Breast epithelium (tissue), 4 donors: ENCODE measurements at places on chromosomes 3 and 15.

DNA sequence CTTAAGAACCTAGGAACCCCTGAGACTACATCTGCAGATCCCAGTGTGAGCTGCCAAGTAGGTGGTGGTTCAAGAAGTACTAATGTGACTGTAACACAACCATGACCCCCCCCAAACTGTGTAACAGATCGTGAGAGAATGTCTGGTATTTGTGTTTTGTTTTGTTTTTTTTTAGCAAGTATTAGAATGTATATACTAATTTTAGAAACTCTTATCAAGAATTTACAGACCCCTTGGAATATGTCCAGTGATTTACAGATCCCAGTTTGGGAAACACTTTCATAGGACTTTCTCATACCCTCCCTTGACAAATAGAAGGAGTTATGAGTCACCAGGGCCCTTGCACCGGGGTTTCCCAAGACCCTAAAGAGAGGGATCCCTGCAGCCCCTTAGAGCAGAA is 79.8 kb downstream of the SEMA5B start:
- no peak overlapping the region for H3K4me3 ChIP-seq
- no peaks in the 10 kb centered on the region for H3K4me1 ChIP-seq
- DNase-seq = no peak
- H3K36me3 ChIP-seq = no peaks in the 10 kb centered on the region
- no peak overlapping the region for H3K27ac ChIP-seq

- no peaks in the 10 kb centered on the region for H3K36me3 ChIP-seq
- no peak for DNase-seq
- no peaks in the 10 kb centered on the region for H3K4me1 ChIP-seq
Measured at GRCh38 chr3:186461141-186461540, 83.0 kb downstream of the CRYGS start.

DNA sequence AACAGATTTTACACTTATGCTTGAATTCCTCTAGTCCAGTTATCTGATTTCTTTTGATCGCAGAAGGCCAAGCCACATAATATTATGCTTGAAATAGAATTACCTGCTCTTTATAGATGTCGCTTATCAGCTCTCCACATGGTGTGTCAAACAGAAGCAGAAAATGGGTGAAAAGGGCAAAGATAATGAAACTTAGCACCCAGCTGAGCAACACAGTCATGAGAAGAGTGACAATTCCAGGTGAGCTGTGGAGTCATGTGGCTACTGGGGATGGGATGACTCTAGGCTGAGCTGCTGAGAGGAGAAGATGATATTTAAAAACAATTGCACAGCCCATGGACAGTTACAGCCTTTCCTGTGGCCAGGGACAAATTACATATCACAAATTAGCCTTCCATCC is 398.7 kb upstream of the PDZRN3 start:
- no peak for DNase-seq
- H3K36me3 ChIP-seq = no peaks in the 10 kb centered on the region
- no peaks in the 10 kb centered on the region for H3K27me3 ChIP-seq

DNA sequence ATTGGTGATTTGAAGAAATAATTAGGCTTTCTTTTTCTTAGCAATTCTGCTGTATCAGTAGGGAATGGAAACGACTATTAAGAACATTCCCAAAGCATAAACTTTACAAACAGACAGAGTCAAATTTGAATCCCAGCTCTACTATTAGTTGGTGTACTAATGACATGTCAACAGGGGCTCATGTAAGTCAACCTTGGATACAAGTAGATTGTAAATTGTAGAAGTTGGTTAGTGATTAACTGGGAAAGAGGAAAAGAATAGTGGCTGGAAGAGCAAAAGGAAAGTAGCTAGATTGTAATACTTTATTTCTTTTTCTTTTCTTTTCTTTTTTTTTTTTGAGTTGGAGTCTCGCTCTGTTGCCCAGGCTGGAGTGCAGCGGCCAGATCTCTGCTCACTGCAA is 38.6 kb upstream of the DPPA4 start:
- H3K4me3 ChIP-seq = no peak overlapping the region
- no peaks in the 10 kb centered on the region for H3K27me3 ChIP-seq
- no peak for DNase-seq
- no peak overlapping the region for H3K27ac ChIP-seq
- no peaks in the 10 kb centered on the region for H3K36me3 ChIP-seq

DNA sequence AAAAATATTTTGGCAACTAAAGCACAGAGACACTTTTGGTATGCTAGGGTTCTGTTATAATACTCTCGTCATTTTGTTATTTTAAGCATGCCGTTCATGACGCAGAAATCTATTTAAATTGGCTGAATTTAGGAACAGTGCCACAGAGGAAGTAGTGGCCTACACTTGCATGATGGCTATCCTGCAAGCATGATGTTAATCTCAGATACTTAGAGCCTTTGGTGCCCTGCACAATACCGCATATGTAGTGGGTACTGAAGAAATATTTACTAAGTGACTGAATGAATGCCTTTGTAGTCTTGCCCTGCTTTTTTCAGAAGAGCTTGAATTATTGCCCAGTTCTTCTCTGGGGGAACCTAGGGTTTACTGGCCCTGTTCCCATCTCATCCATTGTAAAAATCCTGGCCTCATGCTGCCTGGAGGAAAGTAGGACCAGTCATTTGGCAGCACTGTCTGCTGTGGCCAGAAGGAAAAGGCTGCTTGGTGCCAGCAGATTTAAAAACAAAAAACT is 79.0 kb downstream of the SERPINI1 start:
- DNase-seq = no peak
- H3K4me3 ChIP-seq = no peak overlapping the region
- H3K36me3 ChIP-seq = no peaks in the 10 kb centered on the region
- peak overlapping the region; percentile 48 for H3K27ac ChIP-seq
- no peaks in the 10 kb centered on the region for H3K27me3 ChIP-seq

- no peak for DNase-seq
- H3K27ac ChIP-seq = no peak overlapping the region
- H3K4me1 ChIP-seq = no peaks in the 10 kb centered on the region
- H3K4me3 ChIP-seq = no peak overlapping the region
- H3K27me3 ChIP-seq = no peaks in the 10 kb centered on the region
- no peaks in the 10 kb centered on the region for H3K36me3 ChIP-seq
Measured at GRCh38 chr15:66151809-66152208, 101.7 kb downstream of the MEGF11 start.

DNA sequence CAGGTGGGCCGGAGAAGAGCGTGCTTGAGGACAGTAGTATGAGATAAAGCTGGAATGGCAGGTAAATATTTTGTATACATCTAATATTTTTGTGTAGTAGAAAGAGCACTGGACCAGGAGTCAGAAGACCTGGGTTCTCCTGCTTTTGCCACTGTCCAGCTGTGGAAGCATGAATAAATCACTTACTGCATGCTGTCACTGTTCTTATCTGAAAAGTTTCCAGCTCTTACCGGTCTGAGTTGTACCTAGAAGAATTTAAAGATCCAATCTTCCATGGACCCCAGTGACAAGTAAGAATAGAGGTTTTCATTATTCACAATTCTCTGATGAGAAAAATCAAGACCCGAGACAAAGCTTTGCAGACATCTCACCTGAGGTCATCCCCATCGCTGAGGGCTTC is 5.9 kb downstream of the XPC start:
- no peaks in the 10 kb centered on the region for H3K27me3 ChIP-seq
- H3K36me3 ChIP-seq = peaks cover 15% of the 10 kb centered on the region
- no peak overlapping the region for H3K27ac ChIP-seq
- no peak overlapping the region for H3K4me3 ChIP-seq

DNA sequence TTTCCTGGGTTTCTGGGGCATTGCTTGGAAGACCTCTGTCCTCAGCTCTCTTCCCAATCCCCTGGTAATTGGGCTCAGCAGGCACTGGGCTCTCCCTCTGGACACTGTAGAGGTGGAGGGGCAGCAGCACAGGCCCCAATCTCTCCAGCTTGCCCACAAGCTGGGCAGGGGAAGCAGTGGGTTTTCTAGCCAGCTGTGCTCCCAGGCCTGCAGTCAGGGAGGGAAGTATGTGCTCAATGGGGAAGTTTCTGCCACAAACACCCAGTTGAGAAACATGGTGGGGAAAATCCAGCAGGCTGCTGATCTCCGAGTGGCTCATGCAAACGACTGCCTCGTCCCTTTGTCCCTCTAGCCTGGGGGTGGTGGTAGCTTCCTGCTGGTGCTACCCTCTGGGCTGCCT is 12.8 kb upstream of the RFT1 start:
- H3K4me3 ChIP-seq = no peak overlapping the region
- H3K36me3 ChIP-seq = no peaks in the 10 kb centered on the region
- DNase-seq = no peak
- no peaks in the 10 kb centered on the region for H3K27me3 ChIP-seq
- H3K4me1 ChIP-seq = no peaks in the 10 kb centered on the region
- H3K27ac ChIP-seq = no peak overlapping the region

DNA sequence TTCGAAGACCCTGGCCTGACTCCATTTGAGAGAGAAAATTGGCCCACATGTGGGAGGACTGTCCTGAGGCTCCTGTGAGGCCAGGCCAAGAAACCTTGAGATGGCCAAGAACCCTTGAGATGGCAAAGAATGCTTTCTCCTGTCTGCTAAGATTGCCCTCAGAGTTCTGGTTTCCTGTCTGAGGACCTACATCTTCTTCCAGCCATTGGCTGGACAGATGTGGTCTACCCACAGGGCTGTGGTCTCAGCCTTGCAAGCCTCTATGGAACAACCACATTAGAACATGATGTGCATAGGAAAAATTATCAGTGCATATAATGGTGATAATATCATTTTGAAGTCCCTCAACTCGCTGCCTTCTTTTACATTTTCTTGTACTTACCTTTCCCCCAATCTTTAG is 10.8 kb upstream of the RASA2 start:
- no peak overlapping the region for H3K27ac ChIP-seq
- H3K36me3 ChIP-seq = no peaks in the 10 kb centered on the region
- no peak for DNase-seq
- no peaks in the 10 kb centered on the region for H3K4me1 ChIP-seq

GRCh38 chr3:138681463-138682220 is 73.1 kb downstream of the FAIM start:
- H3K36me3 ChIP-seq = no peaks in the 10 kb centered on the region
- no peaks in the 10 kb centered on the region for H3K4me1 ChIP-seq
- no peaks in the 10 kb centered on the region for H3K27me3 ChIP-seq
- no peak overlapping the region for H3K27ac ChIP-seq

GRCh38 chr15:68900027-68900426 is 30.3 kb upstream of the SPESP1 start:
- no peaks in the 10 kb centered on the region for H3K27me3 ChIP-seq
- DNase-seq = no peak
- no peak overlapping the region for H3K27ac ChIP-seq
- H3K36me3 ChIP-seq = no peaks in the 10 kb centered on the region

DNA sequence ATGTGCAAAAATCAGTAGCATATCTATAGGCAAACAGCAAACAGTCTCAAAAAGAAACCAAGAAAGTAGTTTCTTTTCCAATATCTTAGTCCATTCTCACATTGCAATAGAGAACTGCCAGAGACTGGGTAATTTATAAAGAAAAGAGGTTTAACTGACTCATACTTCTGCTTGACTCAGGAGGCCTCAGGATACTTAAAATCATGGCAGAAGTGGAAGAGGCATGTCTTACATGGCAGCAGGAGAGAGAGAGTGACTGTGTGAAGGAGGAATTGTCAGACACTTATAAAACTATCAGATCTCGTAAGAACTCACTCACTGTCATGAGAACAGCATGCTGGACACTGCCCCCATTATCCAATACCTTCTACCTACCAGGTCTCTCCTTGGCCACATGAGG is 327.9 kb upstream of the EPHA3 start:
- no peaks in the 10 kb centered on the region for H3K36me3 ChIP-seq
- H3K27ac ChIP-seq = no peak overlapping the region
- no peak for DNase-seq
- no peaks in the 10 kb centered on the region for H3K27me3 ChIP-seq

- peak overlapping the region; percentile 76 for H3K27ac ChIP-seq
- no peaks in the 10 kb centered on the region for H3K27me3 ChIP-seq
- H3K4me1 ChIP-seq = no peaks in the 10 kb centered on the region
- DNase-seq = no peak
Measured at GRCh38 chr3:123067689-123068600, 1.1 kb downstream of the PDIA5 start.

DNA sequence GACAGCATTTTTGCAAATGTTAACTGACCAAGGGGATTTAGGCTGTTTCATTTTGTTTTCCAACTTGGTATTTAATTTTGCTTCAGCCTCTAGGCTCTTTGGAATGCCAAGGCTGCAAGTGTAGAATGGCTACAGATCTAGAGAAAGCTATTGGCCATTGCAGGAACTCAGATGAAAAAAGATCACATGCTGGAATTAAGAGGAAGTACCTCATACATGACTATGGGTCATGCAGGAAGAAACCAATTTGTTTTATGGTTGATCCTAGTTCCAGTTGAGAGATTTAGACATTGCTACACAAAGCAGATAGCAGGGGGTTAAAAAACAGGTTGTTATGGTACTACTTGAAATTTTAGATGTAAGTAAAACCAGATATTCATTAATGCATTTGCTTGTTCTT is 12.7 kb upstream of the CLDN16 start:
- no peak overlapping the region for H3K4me3 ChIP-seq
- no peaks in the 10 kb centered on the region for H3K4me1 ChIP-seq
- H3K27ac ChIP-seq = no peak overlapping the region
- no peak for DNase-seq
